ENCODE measurements at places on chromosomes 5 and 9. TPM values are rescaled to one million over a fixed set of nuclear protein-coding genes. Genes with fewer than 3 reads are reported as not detected.

Gene NUTM2F
- total RNA-seq = not detected

Gene SLC28A3
- total RNA-seq = 0.59 TPM

Gene F12
- 3.2 TPM for total RNA-seq

Gene PCDHGA7
- total RNA-seq = 6.6 TPM

Gene PCDHB5
- 10.6 TPM for total RNA-seq

Gene NKD2
- 11.2 TPM for total RNA-seq

Gene RORB
- total RNA-seq = 4.3 TPM

Gene IL17B
- total RNA-seq = 4.0 TPM

Gene ABLIM3
- 32.6 TPM for total RNA-seq

Gene NOXA1
- total RNA-seq = 1.4 TPM

Gene PALM2AKAP2
- 16.3 TPM for total RNA-seq

DNA sequence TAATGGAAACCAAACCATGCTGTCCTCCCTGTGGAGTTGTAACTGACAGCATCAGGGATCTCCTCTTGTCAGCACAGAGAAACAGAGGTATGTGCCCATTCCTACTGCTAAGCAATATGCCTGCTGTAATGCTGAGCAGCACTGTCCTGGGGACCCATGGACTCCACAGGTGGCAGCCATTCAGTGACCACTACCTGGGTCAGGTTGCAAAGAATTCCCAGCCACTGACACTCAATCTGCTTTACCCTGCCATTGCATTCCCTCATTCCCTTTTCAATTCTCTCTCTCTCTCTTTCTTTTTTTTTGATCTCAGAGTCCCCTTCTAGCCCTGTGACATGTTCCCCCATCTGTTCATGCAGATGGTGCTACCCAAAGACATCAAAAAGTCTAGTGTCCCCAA lies 104.1 kb downstream of the GABRB2 start:
- DNase-seq = no peak

DNA sequence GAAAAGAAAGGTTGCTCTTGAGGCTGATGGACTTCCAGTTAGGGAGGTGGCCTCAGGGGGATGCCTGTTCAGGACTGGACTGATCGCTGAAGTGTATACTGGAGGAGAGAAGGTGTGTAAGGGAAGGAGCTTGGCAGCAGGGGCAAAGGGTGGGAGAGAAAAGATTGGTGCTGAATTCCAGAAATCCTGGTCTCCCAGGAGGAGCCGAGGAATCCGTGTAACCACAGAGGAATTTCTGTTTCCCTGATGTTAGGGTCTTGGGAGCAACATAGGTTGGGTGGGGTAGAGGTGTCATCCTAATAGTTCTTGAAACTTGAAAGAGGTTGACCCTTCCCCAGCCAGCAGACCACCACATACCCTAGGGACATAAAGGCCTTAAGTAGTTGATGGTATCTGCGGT lies 88.9 kb upstream of the PTPN3 start:
- no peak for DNase-seq

- DNase-seq = no peak
Observed at GRCh38 chr5:90338712-90339372, 70.7 kb downstream of the CETN3 start.

- DNase-seq = no peak
Observed at GRCh38 chr5:1009359-1010180, 968 bp downstream of the NKD2 start.

GRCh38 chr9:69771775-69772418 lies 12.1 kb upstream of the PTAR1 start:
- DNase-seq = no peak

DNA sequence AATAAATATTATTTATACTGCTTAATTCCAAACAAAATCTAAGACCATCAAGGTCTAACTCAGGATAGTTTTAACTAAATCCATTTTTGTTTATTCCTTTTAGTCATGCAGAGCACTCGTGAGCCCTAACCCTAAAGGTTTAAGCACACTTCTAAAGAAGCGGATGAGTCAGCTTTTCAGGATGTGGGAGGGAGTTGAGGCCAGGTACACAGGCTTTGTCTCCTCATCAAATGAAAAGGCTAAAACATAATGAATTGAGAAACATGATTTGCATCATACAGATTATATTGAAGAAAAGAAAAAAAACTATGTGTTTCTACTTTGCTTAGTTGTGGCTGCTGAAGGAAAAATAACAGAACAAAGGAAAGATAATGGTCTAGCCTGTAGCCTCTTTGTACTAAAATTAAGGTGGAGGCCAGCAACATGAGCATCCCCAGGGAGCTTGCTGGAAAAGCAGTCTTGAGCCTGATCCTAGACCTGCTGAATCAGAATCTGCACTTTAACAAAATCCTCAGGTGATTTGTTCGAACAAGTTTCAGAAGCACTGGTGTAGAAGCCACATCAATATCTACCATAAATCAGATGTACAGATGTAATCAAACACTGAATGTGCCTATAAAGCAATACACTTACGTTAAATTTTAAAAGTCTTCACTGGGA lies 21.1 kb upstream of the ISCA1 start:
- DNase-seq = no peak

- DNase-seq = no peak
Observed at GRCh38 chr9:79008916-79009315, 562.8 kb upstream of the TLE4 start.

DNA sequence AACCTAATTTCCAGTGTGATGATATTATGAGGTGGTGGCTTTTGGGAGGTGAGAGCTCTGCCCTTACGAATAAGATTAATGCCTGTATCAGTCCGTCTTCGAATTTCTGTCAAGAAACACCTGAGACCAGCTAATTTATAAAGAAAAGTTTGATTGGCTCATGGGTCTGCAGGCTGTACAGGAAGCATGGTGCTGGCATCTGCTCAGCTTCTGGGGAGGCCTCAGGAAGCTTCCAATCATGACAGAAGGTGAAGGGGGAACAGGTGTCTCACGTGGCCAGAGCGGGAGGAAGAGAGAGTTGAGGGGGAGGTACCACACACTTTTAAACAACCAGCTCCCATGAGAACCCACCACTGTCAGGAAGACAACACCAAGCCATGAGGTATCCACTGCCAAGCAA lies 46.9 kb downstream of the C9orf50 start:
- no peak for DNase-seq

DNA sequence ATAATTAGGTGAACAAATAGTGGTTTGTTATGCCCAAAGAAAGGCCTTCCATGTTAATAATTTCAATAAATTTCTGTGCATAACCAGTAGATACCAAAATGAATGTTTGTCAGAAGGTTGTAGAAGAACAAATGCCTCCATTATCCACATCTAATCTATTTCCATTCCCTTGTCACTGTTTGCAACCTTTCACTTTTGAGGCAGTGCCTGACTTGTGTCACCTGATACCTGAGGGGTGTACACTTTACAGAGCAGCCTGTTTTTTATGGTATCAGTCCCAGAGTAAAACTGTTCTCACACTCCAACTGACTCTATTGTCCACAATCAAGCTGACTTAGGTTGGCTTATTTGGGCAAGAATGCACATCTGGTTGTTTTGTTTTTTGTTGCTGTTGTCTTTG lies 40.1 kb downstream of the FREM1 start:
- DNase-seq = no peak

- no peak for DNase-seq
Observed at GRCh38 chr5:76449606-76450005, 46.5 kb downstream of the IQGAP2 start.

DNA sequence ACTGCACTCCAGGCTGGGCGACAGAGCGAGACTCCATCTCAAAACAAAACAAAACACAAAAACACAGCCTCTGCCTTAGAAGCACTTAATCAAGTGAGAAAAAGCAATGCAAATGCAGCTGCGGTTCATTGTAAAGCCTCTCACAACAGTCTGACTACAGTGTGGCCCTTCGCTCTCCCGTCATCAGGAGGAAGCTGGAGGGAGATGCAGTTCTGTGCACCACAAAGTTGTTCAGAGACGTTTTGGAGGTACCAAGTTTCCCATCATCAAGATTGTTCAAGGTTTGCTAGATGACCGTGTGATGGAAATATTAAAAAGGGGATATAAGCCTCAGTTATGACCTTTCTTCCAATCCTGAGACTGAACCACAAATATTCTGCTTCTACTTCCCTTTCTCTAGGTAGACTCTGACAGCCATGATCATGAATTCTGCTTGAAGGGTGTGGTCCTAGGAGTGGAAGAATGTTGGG lies 40.9 kb downstream of the SEC61B start:
- no peak for DNase-seq

DNA sequence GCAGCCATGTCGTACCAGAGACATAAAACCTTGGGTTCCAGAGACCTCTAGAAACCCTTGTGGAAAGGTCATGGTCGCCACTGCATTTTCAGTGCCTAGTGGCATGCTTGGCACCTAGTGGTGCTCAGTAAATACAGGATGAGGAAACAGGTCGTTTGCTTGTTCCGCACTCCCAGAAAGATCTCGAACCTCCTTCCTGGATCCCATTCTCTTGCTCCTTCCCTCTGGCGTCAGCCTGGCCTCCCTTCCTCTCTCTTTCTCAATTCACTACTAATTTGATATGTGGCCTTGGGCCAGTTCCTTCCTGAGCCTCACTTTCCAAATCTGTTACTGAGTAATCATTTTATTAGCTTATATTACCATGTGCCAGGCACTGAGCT lies 4.4 kb downstream of the NDST1 start:
- DNase-seq = no peak

GRCh38 chr9:74496406-74496805 lies 729 bp upstream of the RORB start:
- DNase-seq = no peak

- no peak for DNase-seq
Observed at GRCh38 chr9:101587332-101588043, 7.3 kb downstream of the PPP3R2 start.

GRCh38 chr5:74510476-74511075 lies 130.0 kb downstream of the ENC1 start:
- DNase-seq = no peak

- no peak for DNase-seq
Observed at GRCh38 chr9:4417578-4418325, 72.5 kb upstream of the SLC1A1 start.

Data from spinal cord (tissue), 10 donors.